PC-9 (cell line): ENCODE measurements at places on chromosomes 12 and 14. TPM values are rescaled to one million over a fixed set of nuclear protein-coding genes. Genes with fewer than 3 reads are reported as not detected.

DNA sequence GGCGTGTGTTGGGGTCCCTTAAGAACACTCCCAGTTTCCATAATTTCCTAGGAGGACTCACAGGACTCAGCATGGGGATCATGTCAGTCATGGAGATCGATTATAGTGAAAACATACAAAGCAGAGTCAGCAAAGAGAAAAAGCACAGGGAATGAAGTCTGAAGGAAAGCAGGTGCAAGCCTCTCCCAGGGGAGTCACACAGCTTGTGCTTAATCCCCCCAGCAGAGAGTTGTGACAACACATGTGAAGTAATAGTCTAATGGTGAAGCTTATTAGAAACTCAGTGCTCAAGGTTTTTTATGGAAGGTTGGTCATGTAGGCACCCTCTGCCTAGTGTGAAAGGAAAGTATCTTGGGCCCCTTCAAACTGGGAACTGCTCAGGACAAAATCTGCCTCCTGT is 149.0 kb upstream of the SEL1L start:
- H3K4me1 ChIP-seq = no peaks in the 10 kb centered on the region
- H3K36me3 ChIP-seq = no peaks in the 10 kb centered on the region
- DNase-seq = no peak
- H3K27ac ChIP-seq = no peak overlapping the region

The KRT77 gene
- not detected in 2 replicates for total RNA-seq

The KLRG1 gene
- total RNA-seq = 0.90 and 1.8 TPM in 2 replicates

- DNase-seq = peak; percentile 73
- peak overlapping the region; percentile 4; the same call in 1 of the 2 replicates for H3K27ac ChIP-seq
- no peaks in the 10 kb centered on the region for H3K27me3 ChIP-seq
- no peaks in the 10 kb centered on the region for H3K36me3 ChIP-seq
- no peak overlapping the region for H3K4me3 ChIP-seq
Observed at GRCh38 chr12:95470300-95470699, 3.7 kb upstream of the METAP2 start.

GRCh38 chr12:95997276-95997675 is 1.1 kb upstream of the HAL start:
- no peak overlapping the region for H3K4me3 ChIP-seq
- no peaks in the 10 kb centered on the region for H3K27me3 ChIP-seq
- peak overlapping the region; percentile 48 for H3K27ac ChIP-seq
- no peaks in the 10 kb centered on the region for H3K36me3 ChIP-seq
- no peak for DNase-seq

GRCh38 chr14:64387232-64387781 is 846 bp upstream of the MTHFD1 start:
- H3K36me3 ChIP-seq = peaks cover 7% of the 10 kb centered on the region; the same call in 1 of the 2 replicates
- H3K27ac ChIP-seq = peak overlapping the region; percentile 72
- peak overlapping the region; percentile 73 for H3K4me3 ChIP-seq
- H3K4me1 ChIP-seq = peaks cover 23% of the 10 kb centered on the region
- peak; percentile 37 for DNase-seq
- no peaks in the 10 kb centered on the region for H3K27me3 ChIP-seq

DNA sequence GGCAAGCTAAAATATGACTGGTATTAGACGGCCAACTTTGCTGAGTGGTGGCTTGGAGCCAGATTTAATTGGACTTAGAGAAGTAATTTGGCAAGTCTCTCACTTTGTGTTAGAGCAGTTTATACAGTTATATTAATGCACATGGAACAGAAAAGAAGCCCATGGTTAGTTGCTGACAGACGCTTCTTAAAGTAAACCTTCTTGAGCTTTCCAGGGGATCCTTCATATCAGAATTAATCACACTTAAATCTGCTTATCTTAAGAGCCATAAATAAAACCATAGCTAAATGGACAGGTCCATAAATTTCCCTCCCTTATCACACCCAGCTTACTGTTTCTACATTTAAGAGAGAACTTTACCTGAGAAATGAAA is 9.6 kb downstream of the GSG1 start:
- no peaks in the 10 kb centered on the region for H3K36me3 ChIP-seq
- peak overlapping the region; percentile 80 for H3K27ac ChIP-seq
- H3K4me3 ChIP-seq = no peak overlapping the region
- no peak for DNase-seq
- H3K4me1 ChIP-seq = peaks cover 62% of the 10 kb centered on the region

The PTPRQ gene
- total RNA-seq = not detected in 2 replicates

- no peak overlapping the region for H3K27ac ChIP-seq
- no peaks in the 10 kb centered on the region for H3K36me3 ChIP-seq
- no peak for DNase-seq
- peaks cover 9% of the 10 kb centered on the region; the same call in 1 of the 2 replicates for H3K4me1 ChIP-seq
Observed at GRCh38 chr14:32310876-32311275, 18.2 kb upstream of the AKAP6 start.

The FSCB gene
- total RNA-seq = not detected in 2 replicates

DNA sequence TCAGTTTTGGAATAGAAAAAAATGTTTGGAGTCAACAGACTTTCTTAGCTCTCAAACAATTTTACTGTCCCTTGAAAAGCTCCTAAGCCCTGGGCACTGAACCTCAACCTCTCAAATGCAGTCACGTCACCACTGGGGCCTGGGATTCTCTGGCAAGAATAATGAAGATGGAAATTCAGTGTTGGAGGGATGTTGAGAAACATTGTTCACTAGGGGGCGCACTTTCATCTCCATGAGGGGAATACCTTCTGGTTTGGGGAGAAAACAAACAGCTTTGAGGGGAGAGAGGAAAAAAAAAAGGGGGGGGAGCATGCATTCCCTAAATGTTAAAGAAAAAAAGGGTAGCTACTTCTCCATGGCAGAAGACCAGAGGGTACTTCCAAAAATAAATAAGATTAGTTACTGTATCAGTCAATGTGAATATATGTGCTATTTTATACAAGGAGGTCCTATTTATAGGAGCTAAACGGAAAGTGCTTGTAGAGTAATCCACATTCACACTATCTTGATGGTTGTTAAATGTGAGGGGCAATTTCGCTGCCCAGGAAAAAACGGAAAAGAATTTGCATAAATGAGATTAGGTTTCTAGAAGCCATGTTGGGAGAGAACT is 5.8 kb upstream of the TBPL2 start:
- DNase-seq = no peak
- peaks cover 49% of the 10 kb centered on the region for H3K4me1 ChIP-seq
- no peaks in the 10 kb centered on the region for H3K27me3 ChIP-seq
- H3K36me3 ChIP-seq = no peaks in the 10 kb centered on the region
- H3K27ac ChIP-seq = peak overlapping the region; percentile 86

DNA sequence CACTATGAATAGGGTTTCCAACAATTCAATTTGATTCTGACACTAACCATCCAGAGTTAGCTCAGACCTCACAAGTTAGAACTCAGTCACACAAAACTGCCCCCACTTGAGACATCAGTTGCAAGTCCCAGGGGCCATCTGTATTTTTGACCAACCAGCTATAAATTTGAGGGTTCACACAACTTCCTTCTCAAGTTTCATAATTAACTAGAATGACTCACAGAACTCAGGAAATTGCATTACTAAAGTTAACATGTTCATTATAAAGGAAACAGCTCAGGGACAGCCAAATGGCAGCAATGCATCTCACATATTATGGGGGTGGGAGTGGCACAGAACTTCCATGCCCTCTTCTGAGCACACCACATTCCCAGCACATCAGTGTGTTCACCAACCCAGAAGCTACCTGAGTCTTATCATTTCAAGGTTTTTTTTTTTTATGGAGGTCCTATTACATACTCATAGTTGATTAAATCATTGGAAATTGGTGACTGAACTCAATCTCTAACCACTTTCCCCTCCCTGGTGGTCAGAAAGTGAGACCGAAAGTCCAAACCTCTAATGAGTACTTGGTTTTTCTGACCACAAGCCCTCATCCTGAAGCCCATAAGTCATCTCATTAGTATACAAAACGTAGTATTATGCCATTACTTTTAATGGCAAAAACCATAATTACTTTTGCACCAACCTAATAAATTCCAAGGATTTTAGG is 1721.5 kb upstream of the SEL1L start:
- no peak overlapping the region for H3K27ac ChIP-seq
- H3K27me3 ChIP-seq = no peaks in the 10 kb centered on the region
- H3K36me3 ChIP-seq = no peaks in the 10 kb centered on the region
- no peak for DNase-seq

DNA sequence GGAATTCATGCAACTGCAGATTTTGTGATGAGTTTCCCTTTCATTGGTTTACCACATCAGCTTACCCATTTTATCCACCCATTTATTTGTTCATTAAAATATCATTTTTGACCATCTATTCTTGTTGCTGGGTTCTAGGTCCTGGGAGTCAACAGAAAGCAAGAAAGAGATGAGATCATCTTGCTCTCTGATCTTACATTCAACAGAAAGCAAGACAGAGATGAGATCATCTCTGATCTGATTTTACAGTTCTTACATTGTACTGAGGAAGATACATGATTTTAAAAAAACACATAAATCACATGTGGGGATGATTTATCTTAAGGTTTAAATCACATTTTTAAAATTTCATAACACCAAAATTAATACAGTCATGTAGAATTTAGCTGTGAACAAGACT is 2.3 kb downstream of the TAS2R46 start:
- no peak overlapping the region for H3K4me3 ChIP-seq
- DNase-seq = no peak
- no peak overlapping the region for H3K27ac ChIP-seq
- H3K27me3 ChIP-seq = no peaks in the 10 kb centered on the region

- peaks cover 68% of the 10 kb centered on the region for H3K27me3 ChIP-seq
- no peak for DNase-seq
- no peak overlapping the region for H3K4me3 ChIP-seq
- no peaks in the 10 kb centered on the region for H3K4me1 ChIP-seq
- H3K36me3 ChIP-seq = no peaks in the 10 kb centered on the region
Observed at GRCh38 chr12:99605-100004, 33.0 kb downstream of the IQSEC3 start.

DNA sequence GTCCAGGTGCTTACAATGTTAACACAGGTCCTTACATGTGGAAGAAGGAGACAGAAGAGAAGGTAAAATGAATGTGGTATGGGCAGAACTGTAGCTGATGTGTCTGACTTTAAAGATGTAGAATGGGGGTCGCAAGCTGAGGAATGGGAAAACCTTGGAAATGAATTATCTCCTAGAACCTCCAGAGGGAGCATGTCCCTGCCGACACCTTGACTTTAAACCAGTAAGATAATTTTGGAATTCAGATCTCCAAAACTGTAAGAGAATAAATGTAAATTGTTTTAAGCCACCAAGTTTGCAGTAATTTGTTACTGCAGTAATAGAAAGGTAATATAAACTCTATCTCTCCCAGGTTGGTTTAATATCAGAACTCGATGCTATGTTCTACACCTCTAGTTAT is 80.1 kb upstream of the ALG10 start:
- no peak overlapping the region for H3K27ac ChIP-seq
- DNase-seq = no peak
- peaks cover 13% of the 10 kb centered on the region; the same call in 1 of the 2 replicates for H3K4me1 ChIP-seq
- H3K36me3 ChIP-seq = no peaks in the 10 kb centered on the region

DNA sequence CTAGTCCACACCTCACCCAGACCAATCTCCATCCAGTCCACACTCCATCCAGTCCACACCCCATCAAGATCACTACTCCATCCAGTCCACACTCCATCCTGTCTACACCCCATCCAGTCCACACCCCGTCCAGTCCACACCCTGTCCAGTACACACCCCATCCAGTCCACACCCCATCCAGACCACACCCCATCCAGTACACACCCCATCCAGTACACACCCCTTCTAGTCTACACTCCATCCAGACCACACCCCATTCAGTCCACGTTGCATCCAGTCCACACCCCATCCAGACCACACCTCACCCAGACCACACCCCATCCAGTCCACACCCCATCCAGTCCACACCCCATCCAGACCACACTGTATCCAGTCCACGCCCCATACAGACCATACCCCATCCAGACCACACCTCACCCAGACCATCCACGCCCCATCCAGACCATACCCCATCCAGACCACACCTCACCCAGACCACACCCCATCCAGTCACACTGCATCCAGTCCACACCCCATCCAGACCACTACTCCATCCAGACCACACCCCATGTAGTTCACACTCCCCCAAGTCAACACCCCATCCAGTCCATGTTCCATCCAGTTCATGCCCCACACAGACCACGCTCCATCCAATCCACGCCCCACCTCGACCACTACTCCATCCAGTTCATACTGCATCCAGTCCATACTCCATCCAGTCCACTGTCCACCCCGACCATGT is 116.6 kb upstream of the RTL1 start:
- H3K27me3 ChIP-seq = peaks cover 33% of the 10 kb centered on the region
- no peaks in the 10 kb centered on the region for H3K36me3 ChIP-seq
- H3K4me1 ChIP-seq = no peaks in the 10 kb centered on the region
- no peak overlapping the region for H3K27ac ChIP-seq
- no peak for DNase-seq
